Kidney tubule cell (primary cell): ENCODE measurements at places on chromosomes 3 and 15.

DNA sequence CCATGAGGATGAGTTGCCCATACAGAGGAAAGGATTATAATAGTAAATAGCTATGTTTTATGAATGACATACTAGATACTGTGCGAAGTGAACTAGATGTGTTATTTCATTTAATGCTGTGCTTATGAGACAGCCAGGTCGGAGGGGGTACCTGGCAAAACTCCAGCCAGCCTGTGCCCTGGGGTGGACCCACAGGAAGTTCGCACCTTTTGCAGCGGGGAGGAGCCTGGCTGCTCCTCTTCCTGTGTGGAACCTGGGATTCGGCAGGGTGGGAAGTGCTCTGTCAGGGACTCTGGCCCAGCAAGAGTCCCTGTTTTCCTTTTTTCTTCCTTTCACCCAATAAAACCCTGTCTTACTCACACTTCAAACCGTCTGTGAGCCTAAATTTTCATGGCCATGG, 452.2 kb downstream of the IL5RA start:
- DNase-seq, result no peak

DNA sequence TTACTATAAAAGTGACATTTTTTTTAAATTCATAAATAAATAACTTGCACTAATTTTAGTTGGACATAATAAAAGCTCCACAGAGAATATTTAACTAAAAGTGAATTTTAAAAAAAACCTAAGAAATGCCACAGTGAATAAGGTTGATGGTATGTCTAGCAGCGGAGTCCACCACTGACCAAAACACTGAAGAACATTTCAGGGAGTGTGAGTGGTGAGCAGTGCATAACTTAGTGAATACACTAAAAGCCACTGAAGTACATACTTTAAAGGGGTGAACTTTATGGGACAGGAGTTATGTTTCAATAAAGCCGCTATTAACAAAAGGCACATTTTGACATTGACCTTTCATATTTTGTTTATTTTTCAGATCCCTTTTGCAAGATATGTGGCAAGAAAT, 32.3 kb downstream of the SRP14 start:
- DNase-seq, result no peak

GRCh38 chr3:119220198-119220597, 20.5 kb downstream of the B4GALT4 start:
- no peak for DNase-seq

DNA sequence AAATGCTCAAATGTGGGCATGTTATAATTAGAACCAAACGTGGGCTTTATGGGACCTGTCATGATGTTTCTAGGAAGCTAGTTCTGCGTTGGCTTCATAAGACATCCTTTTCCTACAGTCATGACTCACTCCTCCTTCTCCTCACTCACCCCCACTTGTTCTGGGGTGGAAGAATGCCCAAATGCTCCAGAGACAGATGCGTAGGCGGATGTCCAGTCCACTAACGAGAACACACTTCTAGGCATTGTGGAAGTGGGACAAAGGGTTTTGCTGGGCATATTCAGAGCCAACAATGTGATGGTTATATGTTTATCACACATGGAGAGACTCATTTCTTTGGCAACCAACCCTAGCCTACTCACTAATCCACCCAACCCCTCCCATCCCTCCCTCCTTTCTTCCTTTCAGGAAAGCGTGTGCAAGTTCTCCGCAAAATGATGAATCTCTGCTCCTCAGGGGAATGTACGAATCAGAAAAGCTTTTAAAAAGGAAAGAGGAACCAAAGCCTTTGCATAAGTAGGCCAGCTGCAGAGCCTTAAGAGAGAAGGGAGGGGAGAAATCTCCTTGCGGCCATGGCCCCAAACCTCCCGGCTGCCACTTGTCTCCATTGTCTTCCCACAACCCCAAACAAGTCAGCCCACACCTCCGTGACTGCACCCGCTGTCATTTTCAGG, 123.0 kb upstream of the SPRED1 start:
- peak; percentile 78 for DNase-seq

GRCh38 chr15:78105476-78106241, 13.3 kb downstream of the SH2D7 start:
- DNase-seq, result no peak

- peak; percentile 2 for DNase-seq
Observed at GRCh38 chr15:36808411-36809160, 229.2 kb downstream of the CDIN1 start.
